ENCODE measurements at places on chromosomes 3 and 15.
A peak's percentile ranks its signal among the peaks of the same experiment; 100 is the strongest.

DNA sequence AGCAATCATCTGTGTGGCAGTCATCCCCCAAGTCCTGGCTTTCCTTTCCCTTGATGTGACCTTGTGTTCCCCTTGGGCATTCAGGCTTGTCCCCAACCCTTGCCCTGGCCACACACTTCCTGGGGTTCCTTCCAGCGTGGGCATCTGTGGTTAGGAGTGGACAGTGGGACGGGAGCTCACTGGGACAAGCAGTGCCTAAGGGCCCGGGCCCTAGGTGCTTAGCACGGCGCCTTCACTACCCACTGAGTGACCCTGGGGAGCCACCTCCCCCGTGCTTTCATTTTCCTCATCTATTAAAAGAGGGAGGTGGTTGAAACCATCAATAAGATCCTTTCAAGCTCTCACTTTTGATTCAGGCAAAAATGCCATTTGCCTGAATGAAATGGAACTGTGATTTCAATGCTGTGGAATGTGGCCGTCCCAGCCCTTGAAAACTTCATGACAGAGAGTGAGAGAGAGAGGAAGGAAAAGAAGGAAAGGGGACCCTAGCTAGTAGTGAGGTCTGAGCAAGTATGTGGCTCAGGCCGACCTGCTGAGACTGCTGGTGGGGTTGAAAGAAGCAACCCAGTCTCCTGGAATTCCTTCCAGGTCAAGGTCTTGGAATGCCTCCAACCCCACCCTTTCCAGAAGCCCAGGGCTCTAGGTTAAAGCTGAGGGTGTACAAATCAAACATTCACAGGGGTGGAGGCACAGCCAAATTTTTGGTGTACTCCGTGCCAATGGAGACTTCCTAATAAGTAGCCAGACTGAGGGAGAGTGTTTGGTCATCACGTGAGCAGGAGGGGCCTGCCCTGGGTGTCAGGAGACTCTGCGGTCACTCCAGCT lies 302.9 kb downstream of the TLE3 start:
- peak; percentile 78 for DNase-seq

GRCh38 chr3:101292027-101292426 lies 28.3 kb downstream of the IMPG2 start:
- DNase-seq = peak; percentile 47

DNA sequence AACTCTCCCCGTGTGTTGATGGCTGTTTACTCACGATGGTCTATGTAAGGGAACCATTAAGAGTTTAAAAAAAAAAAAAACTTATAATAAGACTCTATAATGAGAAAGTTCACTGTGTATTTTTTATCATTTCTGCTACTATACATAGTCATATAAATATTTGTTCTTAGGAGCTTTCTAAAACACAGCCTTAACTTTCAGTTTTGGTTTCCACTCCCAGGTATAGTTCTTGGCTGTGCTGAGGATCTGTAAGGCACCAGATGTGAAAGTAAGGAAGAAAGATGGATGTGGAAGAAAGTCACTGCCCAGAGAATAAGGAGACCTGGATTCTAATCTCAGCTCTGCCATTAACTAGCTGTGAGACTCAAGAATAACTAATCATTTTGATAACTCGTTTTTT lies 101.9 kb upstream of the THBS1 start:
- DNase-seq = no peak

- DNase-seq = no peak
Measured at GRCh38 chr15:41554915-41555314, 4.1 kb upstream of the TYRO3 start.

GRCh38 chr3:172402090-172402489 lies 46.2 kb downstream of the GHSR start:
- no peak for DNase-seq

- peak; percentile 35 for DNase-seq
Measured at GRCh38 chr15:48794697-48795134, 16.2 kb downstream of the CEP152 start.

GRCh38 chr15:80990955-80991354 lies 1.3 kb upstream of the MESD start:
- DNase-seq = peak; percentile 47

DNA sequence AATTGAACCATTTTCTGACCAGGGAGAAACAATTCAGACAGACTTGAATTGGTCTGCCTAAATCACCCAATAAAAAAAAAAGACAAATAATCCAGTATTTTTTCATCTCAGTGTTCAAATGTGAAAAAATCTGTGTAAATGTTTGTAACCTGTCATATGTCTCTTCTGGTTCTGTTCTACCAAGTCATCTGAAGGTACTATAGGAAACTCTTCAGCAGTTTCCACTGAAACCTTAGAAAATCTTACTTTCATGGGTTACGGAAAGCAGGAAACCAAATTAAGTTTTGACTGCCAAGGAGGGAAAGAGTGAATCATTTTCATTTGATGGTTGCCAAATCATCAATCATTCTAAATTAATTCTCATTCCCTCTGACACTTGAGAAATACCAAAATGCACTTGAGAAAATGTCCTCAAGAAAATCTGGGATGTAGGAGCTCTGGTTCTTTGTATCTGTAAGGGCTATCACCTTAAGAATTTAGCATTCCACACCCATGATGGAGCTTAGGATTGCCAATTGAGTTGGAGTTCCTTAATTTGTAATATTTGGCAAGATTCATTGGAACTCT lies 278.2 kb upstream of the KCNH8 start:
- DNase-seq = no peak

- DNase-seq = no peak
Measured at GRCh38 chr3:181690769-181691168, 21.0 kb upstream of the SOX2 start.

DNA sequence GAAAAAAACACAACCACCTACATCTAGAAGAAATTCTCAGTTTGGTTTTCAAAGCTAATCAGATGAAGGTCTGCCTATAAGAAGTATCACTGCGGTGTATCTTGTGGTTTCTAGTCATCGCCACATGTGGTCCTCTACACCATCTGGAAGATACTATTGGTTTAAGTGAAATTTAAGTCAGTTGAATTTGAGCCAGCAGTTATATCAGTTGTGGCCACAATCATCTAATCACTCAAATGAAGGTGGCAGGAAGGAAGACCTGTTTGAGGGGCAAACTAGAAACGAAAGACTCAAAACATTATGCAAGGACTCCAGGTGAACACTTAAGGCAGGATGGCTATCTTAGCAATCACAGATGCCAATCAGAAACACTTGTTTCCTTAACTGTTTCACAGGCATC lies 48.7 kb downstream of the ETV5 start:
- DNase-seq = no peak

GRCh38 chr3:182746959-182747358 lies 46.3 kb upstream of the ATP11B start:
- no peak for DNase-seq

DNA sequence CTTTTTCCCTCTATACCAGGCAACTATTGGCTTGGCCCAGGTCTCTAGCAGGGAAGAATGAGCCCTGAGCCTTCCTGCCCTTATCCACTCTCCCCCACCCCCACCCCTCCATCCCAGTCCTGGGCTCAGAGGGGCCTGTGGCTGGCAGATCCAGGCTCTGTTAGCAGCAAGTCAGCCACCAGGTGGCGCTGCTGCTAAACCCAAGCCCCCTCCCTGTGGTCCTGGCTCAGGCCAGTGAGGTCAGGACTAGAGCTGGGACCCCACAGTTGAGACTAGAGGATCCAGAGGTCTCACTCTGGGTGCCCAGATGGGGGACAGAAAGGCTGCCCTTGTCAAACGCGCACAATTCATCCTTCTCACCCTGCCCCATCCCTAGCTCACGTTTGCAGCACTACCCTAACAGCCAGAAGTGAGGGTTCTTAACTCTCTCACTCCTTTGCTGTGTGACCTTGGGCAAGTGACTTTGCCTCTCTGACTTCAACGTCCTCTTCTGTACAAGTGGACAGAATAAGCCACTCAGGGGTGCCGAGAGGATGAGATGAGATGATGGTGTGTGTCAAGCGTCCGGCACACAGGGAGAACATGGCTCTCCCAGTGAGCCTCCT lies 46.8 kb upstream of the SLC6A1 start:
- peak; percentile 59 for DNase-seq

- no peak for DNase-seq
Measured at GRCh38 chr3:54212723-54213122, 90.4 kb downstream of the CACNA2D3 start.
